Activated CD4-positive, alpha-beta T cell treated with anti-CD3 and anti-CD28 coated beads, Interleukin-10, Interleukin-2, amounts not matched to agents 100 ng/mL and 50 ng/mL, durations not matched to agents 16 hours and 8 hours (primary cell): ENCODE measurements at places on chromosomes 11 and 22.

GRCh38 chr11:32418836-32419235, 16.5 kb downstream of the WT1 start:
- no peak for DNase-seq

DNA sequence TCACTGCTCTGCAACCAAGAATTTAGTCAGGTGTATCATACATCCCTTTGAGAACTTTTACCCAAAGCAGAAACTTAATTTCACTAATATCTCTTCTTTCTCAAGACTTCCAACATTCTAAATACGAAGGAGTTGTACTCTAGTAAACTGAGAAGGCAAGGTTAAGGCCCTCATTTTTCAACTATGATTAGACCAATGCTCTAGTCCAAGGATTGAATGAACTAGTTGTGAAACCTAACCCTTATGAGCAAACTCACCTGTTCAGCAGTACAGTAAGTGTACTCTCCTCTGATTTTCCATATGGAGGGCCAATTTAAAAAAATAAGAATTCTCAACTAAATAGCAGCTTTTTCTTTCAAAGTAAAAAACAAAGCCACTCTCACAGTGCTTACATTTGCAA, 180.0 kb upstream of the C11orf58 start:
- DNase-seq, result no peak

DNA sequence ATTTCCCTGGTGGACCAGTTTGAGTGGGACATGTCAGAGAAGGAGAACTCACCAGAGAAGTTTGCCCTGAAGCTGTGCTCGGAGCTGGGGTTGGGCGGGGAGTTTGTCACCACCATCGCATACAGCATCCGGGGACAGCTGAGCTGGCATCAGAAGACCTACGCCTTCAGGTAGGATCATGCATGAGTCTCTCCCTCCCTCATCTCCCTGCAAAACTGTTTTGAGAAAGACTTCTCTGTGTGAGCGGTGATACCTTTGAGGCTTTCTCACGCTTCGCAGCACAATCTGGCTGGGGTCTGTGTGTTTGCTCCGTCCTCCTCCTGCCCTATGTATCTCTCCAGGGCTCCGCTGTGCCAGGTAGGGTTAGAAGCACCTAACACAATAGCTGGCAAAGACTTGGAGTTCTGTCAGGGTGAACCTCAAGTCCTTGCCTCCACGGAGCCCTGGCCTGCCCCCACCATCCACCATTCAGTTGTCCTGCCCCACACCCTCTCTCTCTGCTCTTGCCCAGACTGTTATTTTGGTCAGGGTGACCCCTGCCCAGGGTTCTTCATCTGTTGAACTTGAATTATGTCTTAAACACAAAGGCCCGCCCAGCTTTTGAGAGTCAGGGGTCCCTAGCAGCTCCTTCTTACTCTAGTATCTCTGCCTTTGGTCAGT, 13.4 kb downstream of the DERL3 start:
- no peak for DNase-seq

DNA sequence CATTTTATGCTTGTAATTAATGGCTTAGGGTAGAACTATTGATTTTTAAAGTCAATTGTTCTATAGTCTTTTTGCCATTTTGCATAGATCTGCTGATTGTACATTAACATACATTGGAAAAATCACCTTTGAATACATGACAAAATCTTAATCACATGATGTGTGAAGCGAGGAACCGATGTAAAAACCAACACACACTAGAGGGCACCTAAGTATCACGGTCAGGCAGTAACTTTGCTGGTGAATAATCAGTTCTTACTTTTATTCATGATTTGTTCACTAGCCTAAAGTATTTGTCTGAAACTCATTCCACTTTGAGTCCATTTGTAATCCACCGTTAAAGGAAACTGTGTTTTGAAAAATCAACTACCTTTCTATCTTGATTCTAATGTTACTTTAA, 28.2 kb downstream of the JHY start:
- peak; percentile 14 for DNase-seq

GRCh38 chr22:17258015-17258787, 39.0 kb upstream of the ADA2 start:
- peak; percentile 93 for DNase-seq

- DNase-seq, result no peak
Observed at GRCh38 chr11:3939651-3940190, 84.3 kb downstream of the STIM1 start.

DNA sequence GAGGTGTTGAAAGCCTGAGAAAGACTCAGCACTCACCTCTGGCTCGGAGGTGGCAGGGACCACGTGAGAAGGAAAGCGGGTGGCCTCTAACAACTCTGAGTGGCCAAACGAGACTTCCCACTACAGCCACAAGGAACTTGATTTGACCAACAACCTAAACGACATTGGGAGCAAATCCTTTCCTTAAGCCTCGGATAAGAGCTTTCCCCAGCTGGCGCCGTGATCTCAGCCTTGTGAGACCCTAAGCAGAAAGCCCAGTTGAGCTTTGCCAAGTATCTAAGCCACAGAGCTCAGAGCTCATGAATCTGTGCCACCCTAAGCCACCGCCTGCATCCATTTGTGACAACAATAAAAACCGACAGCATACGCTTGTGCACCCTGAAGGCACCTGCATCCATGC, 636.0 kb downstream of the TBC1D22A start:
- DNase-seq, result no peak
